ENCODE measurements at places on chromosomes 5 and 9.

GRCh38 chr5:142644640-142645361 lies 41.1 kb downstream of the FGF1 start:
- DNase-seq, result no peak

DNA sequence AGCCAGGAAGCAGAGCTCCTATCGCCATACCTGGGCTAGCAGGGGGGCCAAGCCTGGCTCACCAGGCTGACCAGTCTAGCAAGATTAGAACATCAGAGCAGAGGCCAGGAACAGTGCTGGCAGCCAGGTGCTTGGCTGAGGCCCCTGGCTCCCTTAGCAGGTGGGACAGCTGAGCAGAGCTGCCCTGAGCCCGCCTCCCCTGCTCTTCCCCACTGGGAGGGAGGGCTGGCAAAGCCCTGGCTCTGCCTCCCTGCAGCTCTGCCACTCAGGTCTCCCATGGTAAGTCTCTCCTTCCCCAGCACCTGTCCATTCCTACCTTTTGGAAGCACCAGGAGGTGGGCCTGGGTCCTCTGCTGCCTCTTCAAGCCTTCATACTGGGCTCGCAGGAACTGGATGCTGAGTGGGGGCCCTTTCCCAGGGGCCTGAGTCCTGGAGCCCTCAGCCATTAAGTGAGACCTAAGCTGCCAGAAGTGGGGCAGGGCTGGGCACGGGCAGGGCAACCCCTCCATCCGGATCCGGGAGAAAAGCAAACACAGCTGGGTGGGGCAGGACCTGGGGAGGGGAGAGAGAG lies 803 bp downstream of the C9orf152 start:
- DNase-seq, result no peak

DNA sequence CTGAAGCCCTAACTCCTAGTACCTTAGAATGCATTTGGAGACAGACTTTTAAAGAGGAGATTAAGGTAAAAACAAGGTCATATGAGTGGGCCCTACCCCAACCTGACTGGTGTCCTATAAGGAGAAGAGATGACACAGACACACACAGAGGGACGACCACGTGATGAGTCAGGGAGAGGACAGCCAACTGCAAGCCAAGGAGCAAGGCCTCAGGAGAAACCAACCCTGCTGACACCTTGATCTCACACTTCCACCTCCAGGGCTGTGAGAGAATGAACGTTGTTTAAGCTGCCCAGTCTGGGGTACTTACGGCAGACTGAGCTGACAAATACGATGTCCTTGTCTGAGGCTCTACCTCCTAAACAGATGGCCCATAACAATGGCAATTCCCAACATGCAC lies 93.6 kb downstream of the ROR2 start:
- no peak for DNase-seq

GRCh38 chr5:177501874-177502678 lies 4.7 kb upstream of the PDLIM7 start:
- peak; percentile 90 for DNase-seq

GRCh38 chr9:27569406-27569805 lies 3.9 kb downstream of the C9orf72 start:
- no peak for DNase-seq

- peak; percentile 63 for DNase-seq
Observed at GRCh38 chr5:78286290-78286689, 8.2 kb downstream of the AP3B1 start.

Measured in MV-4-11 (cell line).